ENCODE measurements at places on chromosomes 7 and 10.

DNA sequence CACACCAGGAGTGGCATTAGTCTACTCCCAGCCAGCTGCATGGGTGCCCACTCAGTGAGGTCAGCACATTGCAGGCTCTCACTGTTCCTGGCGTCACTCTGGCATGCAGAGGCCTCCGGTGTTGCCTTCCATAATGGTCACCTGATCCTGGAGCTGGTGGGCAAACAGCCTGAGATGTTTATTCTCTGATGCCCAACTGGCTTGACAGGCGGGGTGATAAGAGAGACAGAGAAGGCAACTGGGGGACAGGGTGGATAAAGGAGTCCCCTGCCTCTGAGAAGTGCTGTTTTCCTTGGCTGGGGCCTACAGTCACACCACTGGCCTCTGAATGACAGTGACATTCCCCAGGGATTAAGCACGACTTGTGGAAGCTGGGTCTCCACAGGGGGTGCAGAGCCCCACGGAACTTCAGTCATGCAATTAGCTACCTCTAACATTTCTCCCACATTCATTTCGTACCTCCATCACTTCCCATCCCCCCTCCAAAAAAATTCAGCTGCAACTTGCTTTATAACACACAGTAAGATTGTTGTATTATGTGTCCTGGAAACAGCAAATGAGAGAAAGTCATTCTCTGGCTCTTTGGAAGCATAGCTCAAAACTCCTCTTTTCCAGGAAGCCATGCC is 7.1 kb upstream of the RBM20 start:
- DNase-seq: no peak

DNA sequence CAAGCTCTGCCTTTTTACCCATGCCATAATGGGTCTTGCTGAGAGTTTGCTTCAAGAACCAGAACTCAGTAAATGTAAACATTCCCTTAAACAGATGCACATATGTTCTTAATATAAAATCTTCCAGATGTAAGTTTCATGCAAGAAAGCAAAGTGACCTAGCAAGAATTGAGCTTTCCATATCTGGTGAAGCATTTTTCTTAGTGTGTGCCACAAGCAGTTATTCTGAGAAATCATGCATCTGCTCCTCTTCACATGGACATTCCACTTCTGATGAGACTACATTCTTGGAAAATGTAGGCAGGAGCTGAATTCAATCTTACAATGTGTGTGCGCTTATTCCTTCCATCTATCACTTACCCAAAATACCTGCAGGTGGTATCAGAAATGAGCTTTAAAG is 227.8 kb upstream of the LRRTM3 start:
- DNase-seq: no peak

DNA sequence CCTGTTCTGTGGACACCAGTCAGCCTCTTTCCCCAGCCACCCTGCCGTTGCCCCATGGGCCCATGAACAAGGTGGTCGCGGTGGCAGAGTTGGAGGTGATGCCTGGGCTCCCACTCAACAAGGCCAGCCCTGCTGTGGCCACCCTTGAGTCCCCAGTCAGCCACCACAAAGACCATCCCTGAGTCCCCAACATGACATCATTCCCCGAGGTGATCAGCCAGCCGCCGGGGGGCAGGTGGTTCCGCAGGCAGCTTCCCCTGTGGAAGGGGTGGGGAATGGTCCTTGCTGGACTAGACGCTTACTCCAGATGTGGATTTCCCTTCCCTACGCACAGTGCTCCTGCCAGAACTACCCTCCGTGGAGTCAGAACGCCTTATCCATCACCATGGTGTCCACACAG is 271.7 kb downstream of the PTPRN2 start:
- DNase-seq: no peak

DNA sequence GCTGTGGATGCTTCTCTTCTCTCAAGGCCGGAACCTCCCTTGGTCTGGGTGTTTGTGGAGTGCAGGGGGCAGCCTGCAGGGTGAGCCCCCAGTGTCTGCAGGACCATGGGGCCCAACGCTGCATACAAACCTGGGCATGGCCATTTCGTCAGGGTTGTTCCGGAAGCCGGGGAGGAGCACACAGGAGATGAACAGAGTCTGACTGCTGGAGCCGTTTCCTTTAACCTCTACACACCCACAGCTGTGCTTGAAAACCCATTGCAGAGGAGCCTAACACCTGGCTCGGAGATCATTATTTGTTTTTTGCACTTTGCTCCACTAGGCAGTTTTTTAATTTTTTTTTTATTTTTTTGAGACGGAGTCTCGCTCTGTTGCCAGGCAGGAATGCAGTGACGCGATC is 167.6 kb upstream of the INSYN2A start:
- no peak for DNase-seq

DNA sequence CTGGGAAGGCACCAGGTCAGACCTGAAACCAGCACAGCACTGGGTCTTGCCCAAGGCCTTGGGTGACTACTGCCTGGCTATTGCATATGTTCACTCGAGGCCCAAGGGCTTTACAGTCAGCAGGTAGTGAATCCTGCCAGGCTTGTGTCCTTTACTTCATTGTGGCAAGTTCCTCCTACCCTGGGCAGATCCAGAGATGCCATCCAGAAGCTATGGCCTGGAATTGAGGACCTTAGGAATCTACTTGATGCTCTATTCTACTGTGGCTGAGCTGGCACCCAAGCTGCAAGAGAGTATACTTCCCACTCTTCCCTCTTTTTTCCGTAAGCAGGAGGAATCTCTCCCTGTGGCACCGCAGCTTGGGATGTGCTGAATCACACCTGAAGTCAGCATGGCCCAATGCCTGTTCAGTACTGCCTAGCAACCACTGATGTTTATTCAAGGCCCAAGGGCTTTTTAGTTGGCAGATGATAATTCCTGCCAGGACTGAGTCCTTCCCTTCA is 246.7 kb upstream of the CTBP2 start:
- no peak for DNase-seq

DNA sequence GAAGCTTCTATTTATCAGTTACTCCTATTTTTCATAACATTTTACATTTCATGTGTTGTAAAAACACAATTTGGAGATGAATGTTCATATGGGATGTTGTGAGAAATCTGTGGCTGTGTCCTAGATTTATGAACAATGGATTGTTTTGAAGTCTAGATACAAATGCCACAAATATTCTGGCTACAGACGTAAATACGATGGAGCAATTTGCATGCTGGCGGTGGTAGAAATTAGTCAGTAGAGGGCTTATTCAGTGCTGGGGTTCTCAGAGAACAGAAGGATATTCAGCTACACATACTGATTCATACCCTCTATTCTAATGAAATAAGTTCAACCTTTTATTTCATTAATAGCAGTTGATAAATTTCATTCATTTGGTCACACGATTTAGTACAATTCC is 48.8 kb downstream of the PLPP4 start:
- DNase-seq: no peak

DNA sequence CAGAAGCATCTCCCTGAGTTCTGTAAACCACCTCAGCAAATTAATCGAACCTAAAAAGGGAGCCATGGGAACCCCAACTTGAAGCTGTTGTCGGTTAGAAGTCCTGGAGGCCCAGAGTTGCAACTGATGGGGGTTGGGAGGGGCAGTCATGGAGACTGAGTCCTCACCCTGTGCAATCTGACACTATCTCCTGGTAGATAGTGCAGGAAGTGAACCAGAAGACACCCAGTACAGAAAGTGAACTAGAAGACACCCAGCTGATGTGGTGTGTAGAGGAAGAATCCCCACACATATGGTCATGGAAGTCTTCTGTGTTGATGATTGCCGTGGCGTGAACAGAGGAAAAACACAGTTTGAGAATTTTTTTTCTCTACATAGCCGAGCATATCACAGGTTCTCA is 58.8 kb upstream of the SRRM3 start:
- no peak for DNase-seq

GRCh38 chr7:65946904-65947303 is 35.1 kb downstream of the GUSB start:
- DNase-seq: no peak

DNA sequence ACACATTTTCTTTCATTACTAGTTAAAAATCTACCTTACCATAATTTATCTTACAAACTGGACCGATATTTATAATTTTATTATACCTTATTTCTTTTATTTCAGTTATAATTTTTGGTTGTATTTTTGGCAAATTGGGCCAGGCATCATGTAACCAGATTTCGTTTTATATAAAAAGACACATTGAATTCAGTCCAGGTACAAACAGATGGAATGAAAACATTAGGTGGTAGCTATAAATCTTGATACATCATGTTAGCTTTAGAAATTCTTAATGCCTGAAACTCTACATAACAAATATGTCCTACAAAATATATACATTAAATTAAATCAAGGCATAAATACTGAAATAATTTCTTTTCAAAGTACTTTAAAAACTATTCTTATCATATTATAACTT is 73.1 kb downstream of the SLC13A1 start:
- no peak for DNase-seq

DNA sequence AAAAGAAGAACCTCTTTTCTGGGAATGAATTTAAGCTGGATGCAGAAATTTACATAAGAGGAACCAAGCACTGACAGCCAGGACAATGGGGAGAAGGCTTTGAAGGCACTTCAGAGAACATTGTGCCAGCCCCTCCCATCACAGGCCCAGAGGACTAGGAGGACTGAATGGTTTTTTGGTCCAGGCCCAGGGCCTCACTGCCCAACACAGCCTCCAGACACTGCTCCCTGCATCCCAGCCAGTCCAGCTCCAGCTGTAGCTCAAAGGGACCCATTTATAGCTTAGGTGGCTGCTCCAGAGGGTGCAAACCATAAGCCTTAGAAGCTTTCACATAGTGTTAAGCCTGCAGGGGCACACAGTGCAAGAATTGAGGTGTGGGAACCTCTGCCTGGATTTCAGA is 142.1 kb downstream of the DPY19L1 start:
- no peak for DNase-seq

DNA sequence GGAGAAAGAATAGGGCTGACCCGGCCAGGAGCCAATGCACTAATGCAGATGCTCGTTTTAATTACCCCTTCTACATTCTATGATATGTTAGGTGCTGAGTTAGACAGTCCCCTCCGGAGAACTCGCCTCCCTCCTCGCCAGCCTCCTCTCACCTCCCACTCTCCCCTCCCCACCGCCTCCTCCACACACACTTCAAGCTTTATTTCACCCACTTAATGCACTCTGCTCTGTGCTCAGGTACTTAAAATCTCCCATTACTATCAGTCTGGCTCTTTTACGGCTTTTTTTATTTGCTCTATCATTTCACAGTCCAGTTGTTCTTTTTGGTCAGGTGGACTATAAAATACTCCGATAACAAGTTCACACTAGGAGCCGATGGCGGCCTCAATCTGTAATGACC is 231.6 kb downstream of the TEX36 start:
- no peak for DNase-seq

DNA sequence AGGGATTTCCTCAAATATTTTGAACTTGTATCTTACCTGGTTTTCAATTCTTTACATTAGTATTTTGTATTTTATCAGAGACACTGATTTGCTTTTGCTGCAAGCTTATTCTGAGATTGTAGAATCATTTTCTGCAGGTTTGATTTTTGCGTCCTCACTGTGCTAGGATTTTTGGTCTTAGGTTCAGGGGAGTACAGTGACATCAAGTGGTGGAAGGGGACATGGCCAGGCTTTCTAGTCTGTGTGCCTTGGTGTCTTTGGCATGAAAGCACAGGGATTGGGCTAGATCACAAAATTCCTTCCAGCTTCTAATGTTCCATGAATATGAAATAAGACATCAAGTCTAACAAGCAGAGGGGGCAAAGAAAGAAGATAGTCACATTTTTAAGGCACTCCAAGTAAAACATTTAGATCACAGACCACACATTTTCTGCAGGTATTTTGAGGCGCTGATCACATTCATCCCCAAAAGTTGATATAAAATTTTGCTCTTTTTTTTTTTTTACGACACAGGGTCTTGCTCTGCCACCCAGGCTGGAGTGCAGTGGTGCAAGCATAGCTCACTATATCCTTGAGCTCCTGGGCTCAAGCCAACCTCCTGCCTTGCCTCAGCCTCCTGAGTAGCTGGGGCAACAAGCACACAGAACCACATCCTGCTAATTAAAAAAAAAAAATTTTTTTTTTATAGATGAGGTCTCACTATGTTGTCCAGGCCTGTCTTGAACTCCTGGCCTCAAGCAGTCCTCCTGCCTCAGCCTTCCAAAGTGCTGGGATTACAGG is 124.4 kb downstream of the PON1 start:
- DNase-seq: no peak

DNA sequence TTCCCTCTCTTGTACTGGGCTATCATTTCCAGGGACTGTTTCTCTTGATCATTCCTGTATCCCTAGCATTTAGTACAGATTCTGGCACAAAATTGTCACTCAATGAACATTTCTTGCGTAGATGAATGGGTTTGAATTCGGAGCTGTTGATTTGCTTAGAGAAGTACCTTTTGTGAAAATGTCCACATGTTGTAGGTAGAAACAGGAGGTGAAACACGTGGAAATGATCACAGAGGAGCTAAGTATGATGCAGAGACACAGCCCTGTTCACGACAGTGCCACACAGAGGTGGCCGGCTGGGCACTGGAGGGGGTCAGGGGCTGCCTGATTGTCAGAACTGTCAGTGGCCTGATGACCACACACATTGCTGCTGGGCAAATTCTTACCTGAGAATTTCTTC is 196.1 kb upstream of the PRKCQ start:
- DNase-seq: no peak

GRCh38 chr7:122013630-122014029 is 130.4 kb downstream of the AASS start:
- DNase-seq: no peak

DNA sequence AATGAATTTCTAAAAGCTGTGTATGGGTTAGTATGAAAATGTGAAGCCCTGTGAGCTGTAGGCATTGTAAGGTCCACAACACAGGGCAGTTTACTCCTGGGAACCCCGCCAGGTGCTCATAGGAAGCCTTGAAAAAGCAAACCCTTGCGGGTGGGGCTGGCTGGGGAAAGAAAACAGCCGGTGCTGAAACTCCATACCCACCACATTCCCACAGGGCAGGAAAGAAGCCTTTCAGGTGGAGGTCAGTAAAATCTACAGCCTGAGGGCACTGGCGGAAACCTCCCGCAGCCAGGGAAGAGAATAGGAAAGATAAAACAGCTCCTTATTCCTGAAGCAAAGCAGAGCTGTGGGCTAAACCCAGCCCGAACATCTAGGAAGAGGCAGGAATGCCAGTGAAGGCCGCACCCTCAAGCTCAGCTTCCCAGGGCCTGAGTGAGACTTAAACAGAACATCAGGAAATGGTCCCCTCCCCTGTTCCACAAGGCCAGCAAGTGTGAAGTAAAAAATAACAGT is 34.7 kb downstream of the PODXL start:
- no peak for DNase-seq

GRCh38 chr10:30454744-30455510 is 20.9 kb downstream of the MAP3K8 start:
- DNase-seq: no peak

DNA sequence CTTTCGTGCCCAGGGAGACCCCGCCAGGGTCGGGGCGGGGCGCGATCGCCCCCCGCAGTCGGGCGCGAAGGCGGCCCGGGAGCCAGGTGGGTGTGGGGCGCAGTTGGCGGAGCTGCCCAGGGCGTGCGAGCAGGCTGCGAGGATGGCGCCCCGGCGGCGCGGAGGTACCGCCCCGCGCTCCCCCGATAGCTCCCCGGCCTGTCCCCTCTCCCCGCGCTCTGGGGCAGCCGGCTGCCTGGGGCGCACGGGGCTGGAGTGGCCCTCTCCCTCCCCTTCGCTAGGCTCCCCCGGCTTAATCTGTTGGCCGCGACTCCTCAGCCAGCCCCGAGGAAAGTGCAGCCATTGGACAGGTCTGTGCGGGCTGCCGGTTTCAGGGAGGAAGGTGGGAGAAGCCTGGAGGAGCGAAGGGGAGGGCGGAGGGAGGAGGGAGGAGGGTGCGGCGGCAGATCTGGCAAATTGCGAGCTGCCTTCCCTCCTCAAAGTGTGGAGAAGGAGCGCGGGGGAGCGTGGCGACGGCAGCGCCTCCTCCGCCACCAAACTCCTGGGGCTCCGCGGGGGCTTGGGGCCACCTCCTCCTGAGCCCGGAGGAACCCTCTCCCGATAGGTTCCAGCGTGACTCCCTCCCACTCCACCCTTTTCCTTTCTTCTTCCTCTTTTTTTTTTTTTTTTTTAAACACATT is 361 bp upstream of the PLXDC2 start:
- no peak for DNase-seq

Measured in stimulated activated CD4-positive, alpha-beta T cell treated with anti-CD3 and anti-CD28 coated beads, Interleukin-4, amount 100 ng/mL, for 1 hour (primary cell).